ENCODE measurements at places on chromosomes 6 and 20. TPM values are rescaled to one million over a fixed set of nuclear protein-coding genes. Genes with fewer than 3 reads are reported as not detected.

The ALDH8A1 gene
- 1.9 TPM for total RNA-seq

The PRKN gene
- not detected for total RNA-seq

The FAM184A gene
- total RNA-seq = 4.4 TPM

The IPCEF1 gene
- 0.29 TPM for total RNA-seq

The LGSN gene
- not detected for total RNA-seq

The PRL gene
- total RNA-seq = not detected

The TREML2 gene
- total RNA-seq = not detected
